ENCODE measurements at places on chromosomes 2 and 18.

DNA sequence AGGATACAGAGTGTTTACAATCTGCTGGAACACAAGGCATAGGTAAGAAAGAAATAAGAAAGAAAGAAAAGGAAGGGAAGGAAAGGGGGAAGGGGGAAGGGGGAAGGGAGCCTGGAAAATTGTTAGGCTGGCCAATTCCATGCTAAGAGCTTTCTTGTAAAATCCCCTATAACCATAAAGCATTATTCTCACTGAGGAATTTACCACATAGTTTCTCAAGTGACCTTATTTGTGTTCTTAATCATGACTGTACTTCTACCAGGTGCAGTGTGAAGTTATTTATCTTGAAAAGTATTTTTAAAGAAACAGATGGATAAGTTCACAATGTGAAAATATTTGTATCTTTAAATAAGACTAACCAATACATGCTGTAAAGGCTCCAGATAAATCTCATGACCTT lies 39.2 kb upstream of the KIDINS220 start:
- DNase-seq = no peak

GRCh38 chr2:95266781-95267430 lies 7.3 kb upstream of the PROM2 start:
- no peak for DNase-seq

DNA sequence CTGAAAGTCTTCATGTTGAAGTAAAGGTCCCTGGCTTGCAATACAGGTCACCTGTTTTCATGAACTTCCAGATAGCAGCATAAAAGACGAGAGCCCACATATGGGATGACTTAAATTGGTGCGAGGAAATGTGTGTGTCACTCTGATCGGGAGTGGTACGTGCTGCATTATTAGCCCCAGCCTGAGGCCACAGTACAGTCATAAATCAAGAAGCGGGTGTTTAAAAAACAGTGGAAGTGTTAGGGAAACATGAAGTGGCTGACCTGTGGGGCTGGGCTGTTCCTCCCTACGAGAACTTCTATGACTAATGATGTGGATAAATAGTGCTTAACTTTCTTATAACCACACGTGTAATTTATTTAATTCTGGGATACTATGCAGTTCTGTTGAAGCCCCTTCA lies 24.4 kb downstream of the RDH14 start:
- DNase-seq = no peak

DNA sequence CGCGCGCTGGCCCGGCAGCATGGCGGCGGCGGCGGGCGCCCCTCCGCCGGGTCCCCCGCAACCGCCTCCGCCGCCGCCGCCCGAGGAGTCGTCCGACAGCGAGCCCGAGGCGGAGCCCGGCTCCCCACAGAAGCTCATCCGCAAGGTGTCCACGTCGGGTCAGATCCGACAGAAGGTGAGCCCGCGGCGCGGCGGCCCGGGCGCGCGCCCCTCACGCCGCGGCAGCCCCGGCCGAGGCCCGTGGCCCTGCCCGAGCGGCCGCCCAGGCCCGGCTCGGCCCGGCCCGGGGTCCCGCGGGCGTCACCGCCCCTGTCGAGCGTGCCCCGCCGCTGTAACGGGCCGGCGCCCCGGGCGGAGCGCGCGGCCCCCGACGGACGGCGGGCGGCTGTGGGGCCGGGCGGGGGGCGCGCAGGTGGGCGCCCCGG lies 218 bp downstream of the DGKD start:
- DNase-seq = no peak

DNA sequence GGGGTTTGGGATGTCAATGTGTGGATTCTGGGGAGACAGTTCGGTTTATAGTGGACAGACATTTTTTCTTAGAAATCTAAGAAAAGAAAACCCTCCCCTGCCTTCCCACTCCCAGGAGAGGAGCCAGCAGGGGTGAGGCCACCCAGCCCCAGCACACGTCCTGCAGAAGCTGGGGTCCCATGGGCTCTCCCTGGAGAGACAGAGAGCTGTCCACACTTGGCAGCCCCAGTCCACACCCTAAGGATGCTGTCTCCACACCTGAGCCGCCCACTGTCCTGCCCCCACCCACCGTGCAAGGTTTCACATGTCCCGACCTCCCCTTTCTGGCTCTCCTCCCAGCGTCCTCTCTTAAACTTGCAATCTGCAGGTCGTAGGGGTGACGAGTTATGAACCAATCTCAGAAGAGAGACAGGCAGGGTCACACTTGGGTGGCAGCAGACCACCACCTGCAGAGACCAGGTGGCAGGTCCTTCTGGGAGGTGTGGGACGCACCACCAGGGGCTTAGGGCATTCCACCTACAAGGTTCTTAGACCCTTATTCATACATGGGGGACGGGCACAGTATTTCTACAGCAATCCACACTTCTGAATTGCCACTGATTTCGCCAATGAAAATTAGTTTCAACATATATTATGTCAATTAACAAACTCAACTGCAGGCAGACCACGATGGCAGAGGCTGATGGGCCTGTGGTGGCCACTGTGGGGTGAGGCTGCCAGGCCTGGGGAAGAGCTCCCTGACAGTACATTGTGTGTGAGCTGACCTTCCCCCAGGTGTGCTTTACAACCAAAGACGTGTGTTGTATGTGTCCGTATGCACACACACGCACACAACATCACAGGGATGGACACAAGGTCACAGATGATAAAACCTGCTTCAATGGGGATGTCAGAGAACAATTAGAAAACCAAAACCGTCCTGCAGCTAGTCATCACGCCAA lies 158.5 kb downstream of the TPO start:
- DNase-seq = no peak

Data from stimulated activated CD8-positive, alpha-beta memory T cell treated with anti-CD3 and anti-CD28 coated beads, Interleukin-4, amount 100 ng/mL, for 4 hours (primary cell).